Kidney (tissue), 22 donors: ENCODE measurements at places on chromosomes 4 and X. TPM values are rescaled to one million over a fixed set of nuclear protein-coding genes. Genes with fewer than 3 reads are reported as not detected.

DNA sequence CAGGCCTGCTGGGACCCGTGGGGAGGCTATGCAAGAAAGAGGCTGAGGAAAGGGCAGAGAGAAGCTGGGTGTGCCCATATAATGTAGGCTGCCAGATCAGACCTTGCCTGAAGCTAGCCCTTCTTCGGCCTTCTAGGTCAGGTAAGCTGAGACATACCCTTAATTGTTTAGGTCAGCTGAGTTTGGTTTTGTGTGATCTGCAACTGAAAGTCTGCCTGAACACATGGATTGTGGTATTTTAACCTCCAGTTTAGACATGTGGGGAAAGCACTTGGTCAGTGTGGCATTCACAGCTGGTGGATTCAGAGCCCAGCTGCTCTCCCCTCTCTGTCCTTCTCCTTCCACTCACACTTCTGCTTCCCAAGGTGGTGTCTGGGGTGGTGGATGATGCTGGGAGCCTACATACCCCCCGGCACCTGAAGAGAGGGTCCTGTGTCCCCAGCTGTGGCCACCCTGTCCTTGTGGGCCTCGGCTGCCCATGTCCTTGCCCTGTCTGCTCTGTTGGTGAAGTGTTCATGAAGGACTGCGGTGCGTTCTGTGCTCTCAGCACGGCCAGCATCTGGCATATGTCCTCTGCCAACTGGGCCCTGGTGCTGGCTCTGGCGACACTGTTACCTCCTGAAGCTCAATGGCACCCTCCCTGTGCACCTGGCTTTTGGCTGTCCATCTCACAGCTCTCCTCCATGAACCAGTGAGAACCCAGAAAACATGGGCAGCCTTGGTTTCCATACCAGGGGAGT lies 82.1 kb downstream of the NAT8L start:
- no peak for DNase-seq

DNA sequence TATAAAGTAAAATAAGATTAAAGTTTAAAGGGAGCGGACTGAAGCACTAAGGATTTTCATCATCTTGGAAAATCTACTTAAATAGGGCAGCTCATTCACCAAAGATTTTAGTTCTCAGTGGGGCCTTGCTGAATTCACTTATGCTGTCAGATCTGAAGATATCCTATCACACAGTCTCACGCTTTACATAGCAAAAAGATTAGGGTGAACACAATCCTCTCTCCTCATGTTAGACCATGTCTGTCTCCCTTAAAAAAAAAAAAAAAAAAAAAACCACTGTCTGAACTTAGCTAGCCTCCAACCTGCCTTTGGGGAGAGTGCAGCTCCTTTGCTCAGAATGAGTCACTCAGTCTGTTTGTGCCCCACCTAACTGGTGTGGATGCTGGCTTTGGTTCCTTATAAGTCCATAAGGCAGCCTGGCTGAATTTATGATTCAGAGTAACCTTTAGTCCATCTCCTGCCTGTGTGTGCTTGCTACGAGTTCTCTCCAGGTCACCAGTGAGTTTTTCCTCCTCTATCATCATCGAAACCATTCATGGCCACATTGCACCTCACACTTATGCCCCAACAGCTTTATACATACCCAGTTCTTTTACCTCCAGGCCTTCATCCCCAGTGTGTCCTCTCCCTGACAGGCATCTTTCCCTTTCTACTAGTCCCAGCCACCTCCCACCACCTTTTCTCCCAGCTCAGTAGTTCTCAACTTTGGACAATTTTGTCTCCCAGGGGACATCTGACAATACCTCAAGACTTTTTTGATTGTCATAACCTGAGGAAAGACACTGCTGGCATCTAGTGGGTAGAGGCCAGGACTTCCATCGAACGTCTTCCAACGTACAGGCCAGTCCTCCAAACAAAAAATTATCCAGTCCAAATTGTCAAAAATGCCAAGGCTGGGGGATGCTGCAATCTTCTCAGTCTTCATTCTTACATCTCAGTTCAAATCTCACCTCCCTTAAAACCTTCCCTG lies 220.7 kb upstream of the EMCN start:
- no peak for DNase-seq

Gene HELT
- 0.37 TPM for polyA plus RNA-seq

- no peak for DNase-seq
These were observed 161.7 kb downstream of the AFAP1 start for GRCh38 chr4:7777871-7778509.

Gene CACNA1F
- polyA plus RNA-seq, result 0.15 TPM

DNA sequence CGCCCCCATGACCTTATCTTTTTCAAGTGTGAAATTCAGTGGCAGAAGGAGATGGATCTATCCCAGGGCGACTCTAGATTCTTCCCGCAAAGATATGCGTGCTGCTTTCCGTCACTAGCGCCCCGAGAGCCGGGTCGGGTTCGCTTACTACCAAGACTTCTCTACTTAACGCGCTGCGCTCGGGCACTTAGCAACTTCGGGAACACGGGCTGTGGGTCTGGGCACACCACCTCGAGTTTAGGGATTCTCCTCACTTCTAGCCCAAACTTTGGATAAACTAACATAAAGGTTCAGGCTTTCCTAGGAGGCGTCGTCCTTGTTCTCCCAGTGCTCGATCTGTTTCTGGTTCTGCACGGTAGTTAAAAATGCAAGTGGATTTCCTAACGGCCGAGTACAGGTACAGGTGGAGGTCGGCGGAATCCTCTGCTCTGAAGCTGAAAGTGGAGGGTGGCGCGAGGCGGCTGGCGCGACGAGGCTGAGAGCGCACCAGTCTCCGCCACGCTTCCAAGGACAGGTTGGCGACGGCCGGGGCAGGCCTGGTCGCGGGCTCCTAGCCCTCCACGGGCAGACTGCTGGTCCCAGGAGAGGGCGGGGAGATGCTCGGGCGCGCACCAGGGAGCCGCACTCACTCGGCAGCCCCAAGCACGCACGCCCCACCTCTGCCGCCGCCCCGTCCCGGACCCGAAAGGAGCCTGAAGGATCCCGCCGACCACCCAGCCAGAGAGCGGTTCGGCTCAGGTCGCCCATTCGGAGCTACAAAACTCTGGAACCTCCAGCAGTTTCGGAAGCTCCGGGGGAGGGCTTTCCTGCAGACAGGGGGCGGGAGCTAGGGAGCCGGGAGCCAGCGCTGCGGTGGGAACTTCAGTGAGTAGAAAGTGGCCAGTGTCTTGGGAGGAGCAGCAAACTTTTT lies 100.8 kb upstream of the TENM3 start:
- peak; percentile 73 for DNase-seq

- no peak for DNase-seq
These were observed 482 bp upstream of the MBTPS2 start for GRCh38 chrX:21838937-21839333.

DNA sequence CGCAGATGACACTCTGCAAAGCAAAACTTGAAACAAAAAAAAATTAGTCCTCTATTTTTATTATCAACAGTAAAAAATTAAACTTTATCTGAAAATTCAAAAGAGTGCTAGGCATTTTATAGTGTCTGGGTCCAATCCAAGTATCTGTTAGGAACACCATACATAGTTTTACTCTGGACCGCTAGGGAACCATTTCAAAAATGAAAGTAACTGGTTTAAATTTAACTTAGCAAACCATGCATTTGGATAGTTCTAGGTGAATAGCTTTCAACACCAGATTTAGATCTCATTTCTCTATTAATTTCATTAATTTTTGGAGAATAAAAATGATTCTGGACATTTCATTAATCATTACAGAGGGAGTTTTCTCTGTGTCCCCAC lies 1.2 kb downstream of the KLKB1 start:
- no peak for DNase-seq

- no peak for DNase-seq
These were observed 31.9 kb downstream of the REPS2 start for GRCh38 chrX:16978193-16978984.

Gene STOX2
- polyA plus RNA-seq, result 0.69 TPM

GRCh38 chrX:68684291-68684918 lies 36.9 kb downstream of the STARD8 start:
- peak; percentile 35 for DNase-seq

DNA sequence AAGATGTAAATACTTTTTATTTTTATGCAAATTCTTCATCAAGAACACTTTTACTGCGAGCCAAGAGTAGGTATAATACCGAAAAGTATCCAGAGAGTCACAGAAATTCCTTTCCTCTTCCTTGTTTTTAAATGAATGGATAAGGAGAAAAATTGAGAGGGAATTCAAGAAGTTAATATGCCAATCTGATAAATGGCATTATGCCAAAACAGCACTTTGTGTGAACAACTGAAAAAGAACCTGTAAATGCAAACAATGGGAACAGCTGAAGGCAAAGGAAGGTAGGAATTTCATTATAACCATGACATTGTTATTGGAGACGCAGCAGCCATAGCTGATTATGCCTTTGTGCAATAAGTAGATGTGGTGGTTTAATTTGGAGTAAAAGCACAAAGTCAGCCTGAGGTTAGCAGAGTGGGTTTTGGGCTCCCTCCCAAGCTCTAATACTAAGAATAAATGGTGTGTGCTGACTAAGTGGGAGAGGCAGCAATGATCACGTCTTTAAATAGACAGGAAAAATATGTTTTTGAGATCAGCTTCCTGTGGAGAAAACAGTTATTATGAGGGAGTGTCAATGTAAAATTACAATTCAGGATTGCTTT lies 209.8 kb upstream of the NDST4 start:
- no peak for DNase-seq

DNA sequence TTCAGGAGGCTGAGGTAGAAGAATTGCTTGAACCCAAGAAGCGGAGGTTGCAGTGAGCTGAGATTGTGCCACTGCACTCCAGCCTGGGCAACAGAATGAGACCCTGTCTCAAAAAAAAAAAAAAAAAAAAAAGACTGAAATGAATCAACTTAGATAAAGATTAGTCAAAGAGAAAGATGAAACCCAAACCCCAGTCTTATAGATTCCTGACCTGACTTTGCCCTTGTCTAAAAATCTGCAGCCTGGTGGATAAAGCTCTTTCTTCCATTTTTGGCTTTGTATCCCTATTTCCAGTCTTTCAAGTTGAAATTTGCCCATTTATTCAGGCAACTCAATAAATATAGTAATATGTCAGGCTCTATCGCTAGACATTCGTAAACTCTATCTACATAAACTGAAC lies 39.3 kb upstream of the SPINK2 start:
- no peak for DNase-seq

GRCh38 chr4:48944756-48945241 lies 38.2 kb upstream of the OCIAD2 start:
- DNase-seq, result no peak

- DNase-seq, result no peak
These were observed 3.0 kb upstream of the SLC2A9 start for GRCh38 chr4:10024303-10024702.

DNA sequence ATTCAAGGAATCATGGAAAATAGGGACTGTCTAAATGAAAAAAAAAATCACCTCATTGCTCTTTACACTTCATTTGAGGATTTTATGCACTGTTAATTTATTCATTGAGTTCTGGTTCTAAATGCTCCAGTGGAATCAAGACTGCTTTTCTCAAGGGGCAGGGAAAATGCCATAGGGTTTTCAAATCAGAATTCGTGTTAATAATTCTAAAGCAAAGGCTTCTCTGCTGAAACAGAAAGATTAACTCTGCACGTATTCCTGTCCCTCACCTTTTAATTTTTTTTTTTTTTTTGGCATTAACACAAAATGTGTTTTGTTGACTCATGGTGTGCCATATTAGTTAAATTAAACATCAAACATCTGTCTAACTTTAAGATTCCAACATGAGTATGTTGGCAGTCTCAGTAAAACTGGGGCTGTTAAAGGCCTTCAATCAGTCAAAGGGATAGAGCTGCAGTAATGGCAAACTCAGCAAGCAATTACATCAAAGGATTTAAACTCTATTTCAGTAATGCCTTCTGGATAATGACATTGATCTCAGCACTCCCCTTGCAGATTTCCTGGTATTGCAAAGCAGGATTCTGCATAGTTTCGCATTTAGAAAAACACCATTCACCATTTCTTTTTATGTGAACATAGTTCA lies 878.1 kb downstream of the RAPGEF2 start:
- no peak for DNase-seq

Gene UGT2B11
- polyA plus RNA-seq, result not detected

GRCh38 chr4:165343353-165344191 lies 16.1 kb downstream of the MSMO1 start:
- no peak for DNase-seq

GRCh38 chrX:332916-333610 lies 14.5 kb upstream of the GTPBP6 start:
- DNase-seq, result no peak

Gene MAD2L1
- polyA plus RNA-seq, result 2.0 TPM

GRCh38 chr4:165906272-165906671 lies 33.2 kb downstream of the TLL1 start:
- no peak for DNase-seq

DNA sequence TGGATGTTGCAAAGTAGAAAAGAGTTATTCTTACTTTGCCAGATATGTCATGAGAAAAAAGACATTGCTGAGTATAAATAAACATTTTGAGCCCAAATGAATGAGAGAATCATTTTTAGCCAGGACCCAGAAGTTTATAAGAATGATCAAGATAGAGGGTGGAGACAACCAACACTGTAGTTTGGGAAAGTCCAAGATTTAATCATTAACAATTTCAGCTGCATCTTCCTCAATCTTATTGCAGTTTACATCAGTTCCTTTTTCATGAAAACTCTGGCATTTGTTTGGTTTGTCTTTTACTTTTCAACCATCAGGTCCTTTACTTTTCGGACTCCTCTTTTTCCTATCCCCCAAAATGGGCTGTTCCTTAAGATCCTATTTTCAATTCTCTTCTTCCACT lies 645.9 kb downstream of the ANKRD50 start:
- no peak for DNase-seq

GRCh38 chr4:163955288-163955687 lies 460.8 kb downstream of the TMA16 start:
- DNase-seq, result no peak

Gene SLC7A11
- polyA plus RNA-seq, result 0.04 TPM

GRCh38 chrX:15675490-15675921 lies 10.9 kb upstream of the CLTRN start:
- DNase-seq, result peak; percentile 88
